Neural cell (in vitro differentiated cells): ENCODE measurements at places on chromosomes 11 and 22. TPM values are rescaled to one million over a fixed set of nuclear protein-coding genes. Genes with fewer than 3 reads are reported as not detected.

DDX10 gene
- polyA plus RNA-seq, result 15.9 and 19.3 TPM in 2 replicates

VPREB1 gene
- not detected in 2 replicates for polyA plus RNA-seq

FERMT3 gene
- polyA plus RNA-seq, result 0.89 TPM in 1 of 2 replicates, not detected in the other

APOL6 gene
- not detected in 2 replicates for polyA plus RNA-seq
